MCF 10A (cell line): ENCODE measurements at places on chromosomes 6 and 20. TPM values are rescaled to one million over a fixed set of nuclear protein-coding genes. Genes with fewer than 3 reads are reported as not detected.
A peak's percentile ranks its signal among the peaks of the same experiment; 100 is the strongest.

SRSF12 gene
- total RNA-seq: 1.1 and 1.2 TPM in 2 replicates

LRFN2 gene
- not detected in 2 replicates for total RNA-seq

- DNase-seq: no peak
Measured at GRCh38 chr6:41346441-41346840, 11.0 kb downstream of the NCR2 start.

DNA sequence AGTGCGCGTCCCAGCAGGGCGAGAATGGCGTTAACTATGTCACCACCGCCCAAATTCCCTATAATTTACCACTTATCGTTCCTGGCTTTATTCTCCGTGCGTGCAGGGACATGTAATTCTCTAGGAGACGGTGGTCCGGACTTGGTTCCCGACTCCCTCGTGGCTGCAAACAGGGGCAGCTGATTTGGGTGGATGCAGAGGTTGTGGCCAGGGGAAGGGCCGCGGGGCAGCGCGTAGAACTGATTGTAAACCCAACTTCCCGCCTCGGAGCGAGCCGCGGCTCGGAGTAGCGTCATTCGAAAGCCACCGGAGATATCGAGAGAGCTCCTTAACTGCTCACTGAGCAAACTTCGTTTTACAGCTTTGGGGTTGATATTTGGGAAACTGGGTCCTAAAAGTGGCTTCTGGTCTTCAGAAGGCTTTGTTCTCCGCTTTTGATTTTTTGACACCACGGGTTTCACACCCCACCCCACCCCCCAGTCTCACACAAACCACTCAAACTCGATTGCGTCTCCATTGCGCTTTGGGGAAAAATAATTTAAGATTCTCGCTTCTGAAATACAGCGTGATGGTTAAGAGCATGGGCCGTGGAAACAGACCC, 17.5 kb upstream of the ZSCAN9 start:
- no peak for DNase-seq

DNA sequence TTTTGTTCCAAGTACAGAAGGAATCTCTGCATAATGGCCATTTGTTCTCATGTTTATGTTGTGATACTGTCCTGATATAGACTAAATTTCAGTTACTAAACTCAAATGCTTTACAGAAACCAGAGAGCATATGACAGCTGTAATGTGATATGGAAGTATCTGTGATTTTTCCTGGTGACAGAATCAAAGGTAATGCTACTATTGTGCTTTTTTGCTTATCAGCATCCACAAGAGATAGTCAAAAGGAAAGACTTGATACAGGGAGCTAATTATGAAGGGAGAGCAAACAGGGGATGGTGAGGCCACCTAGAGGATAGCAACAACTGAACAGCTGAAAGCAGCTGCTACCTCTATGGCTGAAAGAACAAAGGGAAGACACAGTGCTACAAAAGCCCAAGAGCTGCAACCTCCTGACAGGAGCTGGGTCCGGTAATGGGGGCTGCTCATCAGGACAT, 181.4 kb downstream of the PHF3 start:
- DNase-seq: peak; percentile 22

GRCh38 chr20:22808628-22809027, 224.3 kb upstream of the FOXA2 start:
- no peak for DNase-seq

DNA sequence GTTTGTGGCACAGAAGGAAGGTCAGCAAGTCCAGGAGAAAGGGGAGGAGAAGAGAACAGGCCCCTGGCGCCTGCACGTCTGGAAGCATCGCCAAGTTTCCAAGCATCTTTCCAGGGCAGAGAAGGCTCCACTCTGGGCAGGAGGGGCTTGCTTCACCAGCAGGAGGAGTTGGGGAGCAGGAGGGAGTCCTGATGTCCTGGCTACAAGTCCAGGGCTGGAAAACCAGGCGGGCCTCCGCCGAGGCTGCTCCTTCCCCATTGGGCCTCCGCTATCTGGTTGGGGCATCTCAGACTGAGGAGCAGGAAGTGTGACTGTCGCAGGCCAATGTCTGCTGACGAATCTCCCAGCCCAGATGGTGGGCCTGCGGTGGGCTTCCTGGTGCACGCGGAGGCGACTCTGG, 421.9 kb downstream of the PREX1 start:
- no peak for DNase-seq

- DNase-seq: peak; percentile 59
Measured at GRCh38 chr6:10406556-10406955, 8.3 kb downstream of the TFAP2A start.

DNA sequence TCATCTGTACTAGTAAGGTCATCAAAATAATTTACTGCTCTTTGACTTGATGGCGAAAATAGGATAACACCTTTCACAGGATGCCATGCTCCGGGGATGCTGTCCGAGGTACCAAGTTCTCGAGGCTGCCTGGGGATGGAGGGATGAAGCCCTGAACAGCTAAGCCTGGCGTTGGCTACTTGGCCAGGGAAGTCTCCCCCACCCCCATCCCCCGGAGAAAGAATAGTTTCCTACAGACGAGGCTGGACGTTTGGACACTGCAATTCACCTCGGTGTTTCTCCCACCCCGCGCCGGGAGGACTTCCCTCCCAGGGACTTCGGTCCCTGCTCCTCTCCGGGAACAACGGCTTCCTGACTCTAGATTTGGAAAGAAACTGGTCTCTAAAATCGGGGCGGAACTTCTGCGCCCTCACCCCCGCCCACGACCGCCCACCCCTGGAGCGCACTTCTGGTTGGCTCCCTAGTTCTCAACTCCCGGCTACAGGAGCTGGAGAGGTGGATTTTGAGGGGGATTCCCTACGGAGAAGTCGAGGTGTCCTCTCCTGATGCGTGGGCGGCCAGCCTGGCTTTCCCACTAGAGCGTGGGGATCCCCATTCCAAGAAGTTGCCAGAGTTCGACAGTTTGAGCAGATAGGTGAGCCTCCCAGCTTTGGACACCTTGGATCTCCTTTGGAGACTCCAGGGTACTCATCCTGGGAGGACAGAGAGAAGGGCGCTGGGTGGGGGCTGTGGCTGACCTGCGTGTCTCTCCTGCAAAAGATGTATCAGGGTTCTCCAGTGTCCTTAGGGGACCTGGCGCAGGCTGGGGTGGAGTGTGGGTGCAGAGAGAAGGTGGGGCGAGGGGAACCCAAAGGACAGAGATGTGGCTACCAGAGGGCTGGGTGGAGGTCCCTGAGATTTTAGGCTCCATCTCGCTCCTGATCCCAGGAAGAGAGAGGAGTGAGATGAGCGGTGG, 1.1 kb downstream of the PCSK2 start:
- DNase-seq: no peak

METTL24 gene
- not detected in 2 replicates for total RNA-seq

GRCh38 chr20:45685896-45686295, 15.9 kb upstream of the WFDC11 start:
- DNase-seq: peak; percentile 14

- no peak for DNase-seq
Measured at GRCh38 chr6:40685862-40686261, 98.7 kb upstream of the LRFN2 start.

GSTA1 gene
- total RNA-seq: not detected in 2 replicates

PRL gene
- total RNA-seq: not detected in 2 replicates
